ENCODE measurements at places on chromosomes 6 and 20. TPM values are rescaled to one million over a fixed set of nuclear protein-coding genes. Genes with fewer than 3 reads are reported as not detected.

Gene PAQR8
- 14.5 TPM for total RNA-seq

Gene HTR1E
- not detected for total RNA-seq

Gene TUBB2B
- 26.7 TPM for total RNA-seq

Gene PSORS1C1
- total RNA-seq: 0.88 TPM

Gene SLC22A2
- total RNA-seq: not detected

Gene C6orf132
- total RNA-seq: not detected

Gene LY6G5C
- 2.9 TPM for total RNA-seq

Gene FOXA2
- not detected for total RNA-seq

Gene SYCP2
- 6.2 TPM for total RNA-seq

Gene BHLHE23
- total RNA-seq: not detected

Gene BFSP1
- total RNA-seq: 3.0 TPM

Gene RSPH9
- 1.3 TPM for total RNA-seq

Gene CFAP61
- total RNA-seq: 0.12 TPM

Gene SIRPG
- total RNA-seq: 3.1 TPM

Gene BMP6
- total RNA-seq: not detected

Gene GNAS-AS1
- total RNA-seq: 1.1 TPM

Gene TFAP2C
- 104 TPM for total RNA-seq

Gene IL17F
- not detected for total RNA-seq

Gene MTO1
- 43.5 TPM for total RNA-seq

Gene ARMH2
- total RNA-seq: not detected

Gene PHACTR3
- total RNA-seq: 0.12 TPM

Gene MYCT1
- 0.10 TPM for total RNA-seq

Gene MYT1
- total RNA-seq: not detected

Gene RNASET2
- 19.2 TPM for total RNA-seq

Gene OR2B6
- total RNA-seq: not detected

All from RPMI7951 (cell line).